ENCODE measurements at places on chromosomes 16 and 17.

DNA sequence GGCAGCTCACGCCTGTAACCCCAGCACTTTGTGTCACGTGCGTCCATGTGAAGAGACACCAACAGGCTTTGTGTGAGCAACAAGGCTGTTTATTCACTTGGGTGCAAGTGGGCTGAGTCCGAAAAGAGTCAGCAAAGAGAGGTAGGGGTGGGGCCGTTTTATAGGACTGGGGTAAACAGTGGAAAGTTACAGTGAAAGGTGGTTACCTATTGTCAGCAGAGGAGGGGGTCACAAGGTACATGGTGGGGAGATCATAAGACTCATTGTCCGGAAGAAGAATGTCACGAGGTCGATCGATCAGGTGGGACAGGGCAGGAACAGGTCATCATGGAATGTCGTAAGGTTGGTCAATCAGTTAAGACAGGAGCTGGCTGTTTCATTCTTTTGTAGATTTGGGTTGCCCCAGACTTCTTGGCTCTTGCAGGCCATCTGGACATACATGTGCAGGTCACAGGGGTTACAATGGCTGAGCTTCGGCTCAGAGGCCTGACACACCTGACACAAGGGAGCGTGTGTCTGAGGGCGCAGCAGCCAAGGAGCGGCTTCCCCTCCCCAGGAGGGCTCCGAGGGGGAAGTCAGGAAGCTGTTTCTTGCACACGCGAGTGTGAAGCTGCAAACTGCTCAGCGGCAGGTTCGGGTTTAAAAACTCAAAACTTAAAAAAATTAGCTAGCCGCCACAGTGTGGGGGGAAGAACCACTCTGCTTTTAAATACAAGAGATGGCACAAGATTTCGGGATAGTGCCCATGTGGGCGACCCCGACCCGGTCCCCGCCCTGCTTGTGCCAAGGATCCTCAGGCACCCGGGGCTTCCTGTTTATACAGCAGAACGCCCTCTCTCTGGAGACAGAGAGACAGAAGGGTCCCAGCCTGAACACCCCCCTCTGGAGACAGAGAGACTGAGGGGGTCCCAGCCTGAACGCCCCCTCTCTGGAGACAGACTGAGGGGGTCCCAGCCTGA lies 12.4 kb upstream of the TEX19 start:
- no peak for DNase-seq

DNA sequence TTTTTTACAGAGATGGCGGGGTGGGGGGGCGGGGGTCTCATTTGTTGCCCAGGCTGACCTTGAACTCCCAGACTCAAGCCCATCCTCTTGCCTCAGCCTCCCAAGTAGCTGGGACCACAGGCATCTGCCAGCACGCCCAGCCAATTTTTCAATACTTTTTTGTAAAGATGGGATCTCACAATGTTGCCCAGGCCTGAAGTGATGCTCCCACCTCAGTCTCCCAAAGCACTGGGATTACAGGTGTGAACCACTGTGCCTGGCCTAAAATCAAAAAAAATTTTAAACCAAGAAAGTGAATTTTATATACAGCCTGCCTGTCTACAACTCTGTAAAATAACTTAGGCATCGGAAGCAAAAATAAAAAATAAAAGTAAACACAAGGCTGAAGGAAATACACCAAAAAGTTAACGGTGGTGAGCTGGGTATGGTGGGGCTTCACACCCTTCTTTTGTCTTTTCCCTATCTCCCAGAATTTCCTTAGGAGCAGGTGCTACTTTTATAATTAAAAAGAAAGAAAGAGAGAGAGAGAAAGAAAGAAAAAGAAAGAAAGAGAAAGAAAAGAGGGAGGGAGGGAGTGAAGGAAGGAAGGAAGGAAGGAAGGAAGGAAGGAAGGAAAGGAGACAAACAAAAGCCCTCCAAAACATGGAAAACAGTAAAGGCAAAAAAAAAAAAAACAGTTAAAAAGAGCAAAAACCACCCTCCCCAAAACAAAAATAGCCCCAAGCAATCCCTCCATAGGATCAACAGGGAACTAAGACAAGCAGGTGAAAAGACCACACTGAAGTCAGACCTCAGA lies 51.4 kb downstream of the TBC1D16 start:
- DNase-seq = no peak

- DNase-seq = no peak
Observed at GRCh38 chr16:47866423-47866822, 289.4 kb downstream of the ABCC12 start.

- DNase-seq = no peak
Observed at GRCh38 chr17:57110152-57110542, 25.1 kb downstream of the AKAP1 start.

DNA sequence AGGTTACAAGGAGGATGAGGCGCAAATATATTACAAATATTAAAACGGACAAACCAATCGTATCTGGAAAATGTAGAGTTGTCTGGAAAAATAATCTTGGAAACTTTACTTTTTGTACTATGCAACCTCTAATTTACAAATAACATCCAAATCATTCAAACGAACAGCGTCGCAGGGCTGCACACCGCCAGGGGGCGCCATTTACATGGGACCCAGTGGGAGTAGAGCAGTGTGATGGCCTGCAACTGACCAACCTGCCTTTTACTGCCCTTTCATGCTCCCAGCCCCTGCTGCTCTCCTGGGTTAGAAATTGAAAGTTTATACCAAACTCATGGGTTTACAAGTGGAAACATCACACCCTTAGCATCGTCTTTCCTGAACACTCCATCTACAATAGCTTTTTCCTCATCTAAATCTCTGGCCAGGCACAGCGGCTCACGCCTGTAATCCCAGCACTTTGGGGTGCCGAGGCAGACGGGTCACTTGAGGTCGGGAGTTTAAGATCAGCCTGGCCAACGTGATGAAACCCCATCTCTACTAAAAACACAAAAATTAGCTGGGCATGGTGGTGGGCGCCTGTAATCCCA lies 10.0 kb downstream of the PITPNC1 start:
- peak; percentile 64 for DNase-seq
